ENCODE measurements at places on chromosomes 12 and 14.

- H3K4me3 ChIP-seq: peak within 1 kb of the TSS; percentile 47
- peaks cover 6% of the 10 kb centered on the region for H3K4me1 ChIP-seq
- no peaks in the 10 kb centered on the region for H3K36me3 ChIP-seq
- H3K27ac ChIP-seq: no peak within 1 kb of the TSS
- peak; percentile 88 for DNase-seq
Observed at GRCh38 chr12:104303538-104304151, at the start of gene EID3. TSS of gene EID3 (plus strand) at chr12:104303739. CDS start at chr12:104303935, 196 bp downstream.

GRCh38 chr12:46664761-46665287, 161.0 kb downstream of the SLC38A4 start:
- H3K27me3 ChIP-seq: no peaks in the 10 kb centered on the region
- peaks cover 4% of the 10 kb centered on the region for H3K4me1 ChIP-seq
- H3K27ac ChIP-seq: peak overlapping the region; percentile 14

GRCh38 chr12:70709022-70709421, 71.8 kb upstream of the PTPRB start:
- H3K4me1 ChIP-seq: no peaks in the 10 kb centered on the region
- no peak overlapping the region for H3K4me3 ChIP-seq
- no peaks in the 10 kb centered on the region for H3K27me3 ChIP-seq
- no peak overlapping the region for H3K27ac ChIP-seq

DNA sequence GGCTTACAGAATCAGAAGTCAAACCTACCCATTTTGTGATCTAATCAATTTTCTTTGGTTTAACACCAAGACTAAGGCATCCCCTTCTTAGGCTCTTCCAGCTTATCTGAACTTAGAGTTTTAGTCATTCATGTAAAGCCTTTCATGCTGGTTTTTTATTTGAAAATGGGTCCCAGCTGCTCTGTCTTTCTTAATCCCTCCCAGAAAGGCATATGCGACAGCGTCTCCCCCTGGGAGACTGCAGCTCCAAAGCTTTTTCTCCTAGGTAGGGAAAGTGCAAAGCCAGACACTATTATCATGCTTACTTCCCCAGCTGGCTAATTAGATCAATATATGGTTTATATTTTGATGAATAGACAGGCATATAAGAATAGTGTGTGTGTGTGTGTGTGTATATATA, 96.6 kb upstream of the E2F7 start:
- H3K4me3 ChIP-seq: no peak overlapping the region
- DNase-seq: no peak
- H3K4me1 ChIP-seq: no peaks in the 10 kb centered on the region
- no peaks in the 10 kb centered on the region for H3K36me3 ChIP-seq
- H3K27ac ChIP-seq: no peak overlapping the region

- no peak overlapping the region for H3K4me3 ChIP-seq
- H3K27me3 ChIP-seq: no peaks in the 10 kb centered on the region
- H3K4me1 ChIP-seq: peaks cover 28% of the 10 kb centered on the region
Observed at GRCh38 chr12:115871714-115872113, 405.8 kb downstream of the MED13L start.

DNA sequence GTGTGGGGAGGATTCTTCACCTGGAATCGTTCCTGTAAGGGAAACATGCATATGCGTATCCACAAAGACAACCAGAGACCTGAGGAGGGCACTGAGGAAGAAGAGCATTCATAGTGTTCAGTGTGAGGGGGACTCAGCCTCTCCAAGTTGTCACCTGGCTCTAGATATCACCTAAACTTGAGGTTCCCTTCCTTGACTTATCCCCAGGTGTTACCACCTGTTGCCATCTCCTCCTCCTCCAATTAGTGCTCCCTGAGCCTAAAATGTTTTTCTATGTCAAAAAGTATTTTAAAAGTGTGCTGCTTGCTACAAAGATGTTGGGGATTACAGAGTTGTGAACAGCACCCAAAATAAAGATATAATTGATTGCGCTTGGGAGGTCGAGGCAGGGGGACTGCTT, 41.0 kb downstream of the FMNL3 start:
- H3K36me3 ChIP-seq: no peaks in the 10 kb centered on the region
- no peak overlapping the region for H3K4me3 ChIP-seq

- no peaks in the 10 kb centered on the region for H3K36me3 ChIP-seq
- no peaks in the 10 kb centered on the region for H3K4me1 ChIP-seq
- no peak for DNase-seq
- no peaks in the 10 kb centered on the region for H3K27me3 ChIP-seq
Observed at GRCh38 chr12:66380769-66381535, 78.7 kb downstream of the HELB start.
